ENCODE measurements at places on chromosomes 4 and X.

GRCh38 chr4:128983771-128984485, 109.4 kb downstream of the SCLT1 start:
- DNase-seq = no peak

- peak; percentile 37 for DNase-seq
These were observed 37.8 kb upstream of the FUNDC1 start for GRCh38 chrX:44580466-44580865.

- no peak for DNase-seq
These were observed 924 bp upstream of the IRAK1 start for GRCh38 chrX:154020536-154021115.

DNA sequence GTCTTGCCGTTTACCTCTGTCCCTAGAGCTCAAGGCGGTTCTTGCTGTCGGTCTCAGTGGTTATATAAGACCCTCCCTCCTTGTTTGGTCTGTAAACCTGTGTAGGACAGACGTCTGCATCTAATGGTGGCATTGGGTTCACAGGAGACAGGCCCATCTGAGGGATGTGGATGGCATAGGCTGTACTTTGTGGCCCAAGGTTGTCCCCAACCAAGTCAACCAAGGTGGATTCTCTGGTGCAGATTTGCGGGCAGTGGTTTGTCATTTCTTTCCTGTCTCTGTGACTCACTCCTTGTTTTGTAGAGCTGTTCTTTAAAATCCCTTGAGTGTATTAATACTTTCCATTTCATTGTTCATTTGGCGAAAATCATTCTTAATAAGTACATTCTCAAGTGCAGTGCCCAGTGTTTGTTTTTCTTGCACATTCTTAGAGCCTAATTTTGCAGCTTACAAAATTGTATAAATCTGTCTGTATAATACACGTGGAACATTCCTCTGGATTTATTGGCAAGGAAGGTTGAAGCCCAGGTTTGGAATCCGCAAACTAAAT, 68.0 kb upstream of the TLR2 start:
- no peak for DNase-seq

- DNase-seq = no peak
These were observed 244.4 kb upstream of the JADE1 start for GRCh38 chr4:128565054-128565453.

DNA sequence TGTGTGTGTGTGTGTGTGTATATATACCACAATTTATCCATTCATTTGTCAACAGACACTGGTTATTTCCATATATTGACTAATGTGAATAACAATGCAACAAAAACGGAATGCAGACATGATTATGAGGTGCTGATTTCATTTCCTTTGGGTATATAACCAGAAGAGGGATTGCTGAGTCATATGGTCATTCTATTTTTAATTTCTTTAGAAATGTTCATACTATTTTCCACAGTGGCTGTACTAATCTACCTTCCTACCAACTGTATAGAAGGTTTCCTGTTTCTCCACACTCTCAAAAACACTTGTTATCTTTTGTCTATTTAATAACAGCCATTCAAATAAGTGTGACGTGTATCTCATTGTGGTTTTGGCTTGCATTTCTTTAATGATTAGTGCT, 269.9 kb downstream of the OPHN1 start:
- no peak for DNase-seq

DNA sequence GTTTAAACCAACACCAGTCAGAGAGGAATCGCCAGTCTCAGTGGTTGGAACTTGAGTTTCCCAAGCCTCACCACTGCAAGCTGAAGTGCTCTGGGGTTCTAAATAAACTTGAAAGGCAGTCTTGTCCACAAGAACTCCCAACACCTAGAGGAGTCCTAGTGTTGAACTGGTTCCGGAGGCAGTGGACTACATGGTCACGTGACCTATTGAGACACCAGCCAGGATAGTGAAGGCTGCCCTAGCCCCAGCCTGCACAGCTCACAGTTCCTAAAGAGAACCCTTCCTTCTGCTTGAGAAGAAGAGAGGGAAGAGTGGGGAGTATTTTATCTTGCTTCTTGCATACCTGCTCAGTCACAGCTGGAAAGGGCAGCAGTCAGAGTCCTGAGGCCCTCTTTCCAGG, 1012.7 kb upstream of the ADGRL3 start:
- no peak for DNase-seq
